Left lobe of liver (tissue), 2 donors: ENCODE measurements at places on chromosomes 11 and 22. TPM values are rescaled to one million over a fixed set of nuclear protein-coding genes. Genes with fewer than 3 reads are reported as not detected.

DNA sequence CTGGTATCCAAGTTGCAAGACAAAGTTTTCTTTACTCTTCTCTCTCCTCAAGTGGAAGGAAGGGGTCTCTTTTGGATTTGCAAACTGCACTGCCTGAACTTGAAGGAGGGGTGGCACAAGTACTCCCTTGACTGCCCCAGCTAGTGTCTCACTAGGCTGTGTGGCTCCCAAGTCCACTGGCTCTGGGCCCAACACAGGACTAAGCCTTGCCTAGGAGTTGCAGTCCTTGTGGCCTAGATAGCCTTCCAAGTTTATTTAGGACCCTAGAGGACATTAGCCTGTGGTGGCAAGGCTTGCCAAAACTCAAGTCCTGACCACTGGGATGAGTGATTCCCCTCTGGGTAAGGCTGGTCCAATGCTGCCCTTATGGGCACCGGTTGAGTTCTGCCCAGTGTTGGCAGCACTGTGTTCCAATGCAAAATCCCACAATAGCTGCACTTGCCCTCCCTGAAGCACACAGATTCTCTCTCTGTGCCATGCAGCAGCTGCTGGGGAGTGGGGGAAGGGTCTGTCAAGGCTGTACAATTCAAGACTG is 10.2 kb upstream of the WEE1 start:
- no peak for DNase-seq

GRCh38 chr11:109019342-109019936 is 354.6 kb downstream of the DDX10 start:
- DNase-seq: no peak

- DNase-seq: no peak
These were observed 25.0 kb upstream of the LDHA start for GRCh38 chr11:18369398-18369797.

GRCh38 chr11:131889760-131890581 is 519.6 kb downstream of the NTM start:
- DNase-seq: no peak

DNA sequence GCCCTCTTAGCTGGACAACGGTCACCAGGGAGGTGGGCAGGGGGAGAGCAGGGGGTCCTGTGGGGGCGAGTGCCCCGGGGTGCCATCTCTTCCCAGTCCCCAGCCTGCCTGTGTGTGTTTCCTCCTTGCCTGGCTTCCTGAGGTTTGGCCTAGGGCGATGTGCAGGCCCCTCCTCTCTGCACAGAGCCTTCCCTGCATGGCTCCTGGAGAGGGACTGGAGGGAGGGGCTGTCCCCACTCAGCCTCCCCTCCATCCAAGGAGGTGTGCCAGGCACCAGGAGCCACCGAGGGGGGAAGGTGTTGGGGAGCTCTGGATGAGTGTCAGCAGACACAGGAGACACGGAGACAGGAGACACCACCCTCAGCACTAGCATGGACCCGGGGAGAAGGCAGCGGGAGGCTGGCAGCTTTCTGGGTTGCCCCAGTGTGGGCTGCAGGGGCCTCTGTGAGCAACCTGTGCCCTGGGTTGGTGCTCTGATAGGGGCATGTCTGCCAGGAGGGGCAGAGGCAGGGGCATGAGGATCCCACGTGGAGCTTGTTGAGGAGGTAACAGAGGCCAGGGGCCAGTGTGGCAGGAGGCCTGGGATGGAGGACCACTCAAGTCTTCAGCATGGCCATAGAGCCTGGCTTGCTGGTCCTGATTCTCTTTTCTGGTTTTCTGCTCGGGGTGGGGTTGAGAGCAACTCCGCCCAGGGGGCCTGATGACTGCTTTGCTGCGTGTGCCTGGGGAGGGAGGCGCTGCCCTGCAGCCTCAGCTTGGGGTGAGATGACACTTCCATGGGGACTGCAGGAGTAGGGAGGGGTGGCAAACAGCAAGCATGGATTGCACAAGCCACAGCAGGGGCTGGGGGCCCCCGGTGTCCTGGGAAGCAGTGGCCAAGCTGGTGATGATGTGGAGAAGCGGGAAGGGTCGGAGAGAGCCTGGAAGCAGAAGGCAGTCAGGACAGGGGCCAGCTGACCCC is 78.8 kb downstream of the ST3GAL4 start:
- no peak for DNase-seq

DNA sequence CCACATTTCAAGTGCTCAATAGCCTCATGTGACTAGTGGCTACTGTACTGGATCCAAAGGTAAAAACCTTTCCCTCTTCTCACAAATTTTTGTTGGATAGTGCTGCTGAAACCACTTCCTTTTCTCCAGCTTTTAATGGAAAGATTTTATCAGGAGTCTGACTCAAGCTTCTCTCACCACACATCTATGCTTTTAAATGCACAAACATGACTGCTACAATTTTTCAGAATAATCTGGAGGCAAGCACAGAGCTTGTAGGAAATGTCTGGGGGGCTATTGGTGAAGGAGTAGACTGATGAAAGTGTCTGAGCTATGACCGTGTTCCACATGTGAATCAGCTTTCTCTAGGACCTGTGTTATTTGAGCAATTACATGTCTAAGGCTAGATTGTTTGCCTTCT is 101.1 kb upstream of the FAT3 start:
- DNase-seq: no peak

DNA sequence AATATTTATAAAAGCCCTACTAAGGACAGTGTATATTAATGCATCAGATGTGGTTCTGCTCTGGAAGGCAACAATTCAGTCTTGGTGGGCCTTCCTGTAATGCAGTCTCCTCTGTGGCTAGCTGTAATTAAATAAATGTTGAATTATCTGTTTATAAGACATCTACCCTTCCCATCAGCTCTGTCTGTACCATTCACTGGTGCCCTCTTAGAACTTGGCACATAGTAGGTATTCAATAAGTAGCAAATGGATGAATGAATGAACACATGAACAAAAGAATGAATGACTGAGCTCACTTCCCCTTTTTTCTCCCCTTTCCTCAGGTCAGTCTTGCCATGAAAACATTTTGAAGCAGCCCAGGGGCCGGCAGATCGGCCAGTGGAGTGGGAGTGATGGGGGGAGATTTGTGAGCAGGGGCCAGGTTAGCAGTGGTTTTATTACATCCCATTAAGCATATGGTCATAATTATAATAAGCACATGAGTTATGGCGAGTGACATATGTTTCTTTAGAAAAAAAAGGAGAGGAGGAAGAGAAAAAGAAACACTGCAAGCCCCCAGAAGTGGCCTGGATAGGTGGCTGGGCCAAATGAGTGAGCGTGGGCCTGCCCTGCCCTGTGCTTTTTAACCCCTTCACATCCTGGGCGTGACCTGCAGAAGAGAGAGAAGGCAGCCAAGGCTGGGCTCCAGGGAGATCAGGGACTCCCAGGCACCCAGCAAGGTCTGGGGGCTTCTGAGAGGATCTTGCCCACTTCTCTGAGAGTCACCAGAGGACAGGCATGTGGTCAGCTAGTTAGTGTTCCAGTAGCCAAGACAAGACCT is 48.6 kb upstream of the CD82 start:
- no peak for DNase-seq

DNA sequence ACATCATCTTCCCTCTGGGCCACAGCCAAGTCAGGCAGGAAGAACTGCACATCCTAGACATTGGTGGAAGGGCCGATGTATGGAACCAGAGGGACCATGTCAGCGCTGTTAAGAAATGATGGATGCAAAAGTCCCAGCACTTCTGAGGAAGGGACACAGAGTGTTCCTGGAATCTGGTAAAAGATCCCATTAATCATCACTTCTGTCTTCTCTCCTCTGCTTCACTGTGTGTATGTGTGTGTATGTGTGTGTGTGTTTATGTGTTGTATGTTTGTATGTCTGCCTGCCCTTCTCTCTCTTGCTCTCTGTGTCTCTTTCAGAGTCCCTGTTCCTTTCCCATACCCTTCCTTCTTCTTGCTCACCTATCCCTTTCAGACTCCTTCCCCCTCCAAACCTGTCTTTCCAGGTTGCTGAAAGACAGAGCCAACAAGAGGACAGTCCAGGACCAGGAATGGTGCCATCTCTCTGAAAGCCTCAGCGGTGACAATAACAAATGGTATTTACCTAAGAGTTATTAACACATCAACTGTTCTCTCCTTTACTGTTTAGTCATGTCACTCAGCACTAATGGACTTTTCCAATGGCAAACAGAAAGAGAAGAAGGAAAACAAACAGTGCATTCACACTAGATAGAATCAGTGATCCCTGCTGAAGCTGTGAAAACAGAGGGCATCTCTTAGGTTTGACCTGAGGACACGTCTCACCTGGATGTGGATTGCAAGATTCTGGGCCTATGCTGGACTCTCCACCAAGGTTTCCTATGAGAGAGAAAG is 47.1 kb downstream of the EHF start:
- no peak for DNase-seq

DNA sequence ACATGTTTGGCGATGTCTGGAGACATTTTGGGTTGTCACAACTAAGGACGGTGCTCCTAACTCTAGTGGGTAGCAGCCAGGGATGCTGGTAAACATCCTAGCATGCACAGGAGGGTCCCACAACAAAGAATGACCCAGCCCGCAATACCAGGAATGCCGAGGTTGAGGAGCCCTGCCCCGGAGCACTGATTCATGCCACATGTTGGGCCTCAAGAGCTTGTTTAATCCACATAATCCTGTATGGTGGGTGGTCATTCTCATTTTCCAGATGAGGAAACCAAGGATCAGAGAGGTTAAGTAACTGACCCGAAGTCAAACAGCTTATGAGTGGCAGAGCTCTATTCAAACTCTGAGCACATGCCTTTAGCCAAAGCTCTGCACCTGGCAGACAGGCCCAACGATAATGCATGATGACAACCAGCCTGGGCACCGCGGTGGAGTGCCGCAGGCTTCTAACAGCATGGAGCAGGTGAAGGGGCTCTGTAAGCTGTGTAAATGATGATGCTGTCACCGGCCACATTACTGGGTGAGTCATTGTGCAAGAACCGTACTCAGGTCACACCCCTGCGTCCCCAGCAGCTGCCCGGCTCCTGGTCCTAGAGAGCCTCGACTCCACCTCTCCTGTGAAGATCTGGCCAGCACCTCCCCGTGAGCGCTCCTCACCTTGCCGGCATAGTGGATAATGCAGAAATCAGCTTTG is 58.6 kb downstream of the APOL1 start:
- DNase-seq: no peak

- no peak for DNase-seq
These were observed 413.4 kb upstream of the LRRC4C start for GRCh38 chr11:41872870-41873269.

GRCh38 chr11:32316858-32317642 is 118.3 kb downstream of the WT1 start:
- no peak for DNase-seq

GRCh38 chr11:70324376-70325115 is 54.1 kb downstream of the PPFIA1 start:
- DNase-seq: no peak

DNA sequence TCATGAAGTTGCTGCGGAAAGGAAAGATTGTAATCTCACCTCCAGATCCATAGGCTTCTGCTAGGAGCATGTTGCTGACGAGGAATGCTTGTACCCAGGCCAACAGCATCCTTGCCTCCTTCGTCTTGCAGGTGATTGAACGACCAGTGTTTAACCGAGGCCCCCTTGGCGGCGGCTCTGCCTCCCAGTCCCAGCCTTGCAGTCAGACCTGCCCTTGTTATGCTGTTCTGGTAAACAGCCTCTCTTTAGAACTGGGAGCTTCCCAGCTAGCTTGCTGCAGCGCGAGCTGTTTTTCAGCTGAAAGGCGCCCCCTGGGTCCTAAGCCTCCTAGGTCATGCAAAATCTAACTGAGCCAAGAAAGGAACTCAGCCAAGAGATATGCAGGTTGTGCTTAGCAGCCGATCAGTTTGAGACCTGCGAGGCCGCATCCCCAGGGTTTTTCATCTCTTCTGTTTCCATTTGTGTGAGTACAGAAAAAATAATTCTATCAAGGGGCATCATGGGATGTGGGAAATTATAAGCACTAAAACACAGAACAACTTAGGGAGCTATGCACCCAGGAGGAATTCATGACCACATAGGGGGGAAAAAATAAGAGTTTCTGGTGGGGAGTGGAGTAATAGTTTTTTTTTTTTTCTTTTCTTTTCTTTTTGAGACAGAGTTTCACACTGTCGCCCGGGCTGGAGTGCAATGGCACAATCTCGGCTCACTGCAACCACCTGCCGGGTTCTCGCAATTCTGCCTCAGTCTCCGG is at the start of gene PIK3IP1:
Gene PIK3IP1 (minus strand): TSS at position 253 of the 754 bp plus-strand sequence. CDS start 144 bp downstream, at position 109.
- peak; percentile 88 for DNase-seq

GRCh38 chr11:92667486-92668152 is 301.8 kb upstream of the MTNR1B start:
- no peak for DNase-seq

- no peak for DNase-seq
These were observed 2.0 kb upstream of the ZNF195 start for GRCh38 chr11:3380706-3381545.

DNA sequence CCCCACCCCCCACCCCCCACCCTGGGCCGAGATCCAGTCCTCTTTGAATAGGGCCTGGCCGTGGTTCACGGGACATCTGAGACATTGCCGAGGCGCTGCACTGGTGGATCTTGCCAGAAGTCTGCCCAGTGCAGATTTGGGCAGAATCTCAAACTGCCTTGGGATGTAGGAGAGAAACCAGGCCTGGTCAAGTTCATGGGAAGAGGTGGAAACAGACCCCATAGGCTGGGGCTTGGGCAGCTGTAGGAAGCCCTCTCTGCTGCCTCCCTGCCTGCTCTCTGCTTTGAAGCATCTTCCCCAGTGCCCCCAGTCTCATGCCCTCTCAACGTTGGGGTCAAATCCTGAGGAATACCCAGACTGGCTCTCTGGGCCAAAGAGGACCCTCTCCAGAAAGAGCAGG is 16.0 kb upstream of the PPP6R3 start:
- no peak for DNase-seq

GRCh38 chr11:103486604-103487003 is 377.4 kb downstream of the DYNC2H1 start:
- DNase-seq: no peak

GRCh38 chr22:32720924-32721323 is 80.6 kb upstream of the TIMP3 start:
- DNase-seq: no peak

- DNase-seq: no peak
These were observed 123.3 kb downstream of the METTL15 start for GRCh38 chr11:28231475-28231874.

DNA sequence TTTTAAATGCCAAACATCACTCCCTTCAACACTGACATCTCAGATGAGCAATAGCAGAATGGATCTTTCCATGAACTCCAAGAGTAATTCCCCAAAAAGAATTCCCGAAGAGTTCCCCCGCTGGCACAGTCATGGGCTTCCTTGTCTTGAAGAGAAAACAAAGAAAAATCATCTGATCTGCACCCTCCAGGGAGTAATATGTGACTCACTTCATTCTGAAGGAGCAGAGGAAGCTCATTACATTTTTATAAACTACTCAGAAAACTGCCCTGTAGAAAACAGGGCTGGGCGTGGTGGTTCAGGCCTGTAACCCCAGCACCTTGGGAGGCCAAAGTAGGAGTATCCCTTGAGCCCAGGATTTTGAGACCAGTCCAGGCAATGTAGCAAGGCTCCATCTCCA is 35.7 kb downstream of the CELSR1 start:
- no peak for DNase-seq

NDUFS8 gene
- total RNA-seq: 104 TPM

OR2AT4 gene
- not detected for total RNA-seq

E2F8 gene
- 0.08 TPM for total RNA-seq

OR52E8 gene
- not detected for total RNA-seq

EEF1G gene
- total RNA-seq: 441 TPM

FGF19 gene
- 0.15 TPM for total RNA-seq

DESI1 gene
- total RNA-seq: 40.5 TPM

CATSPERZ gene
- total RNA-seq: not detected

TREH gene
- total RNA-seq: 3.4 TPM
